ENCODE measurements at places on chromosomes 12 and 14. TPM values are rescaled to one million over a fixed set of nuclear protein-coding genes. Genes with fewer than 3 reads are reported as not detected.
A peak's percentile ranks its signal among the peaks of the same experiment; 100 is the strongest.

SLC6A15 gene
- total RNA-seq: 23.4 TPM

IAPP gene
- total RNA-seq: not detected

UBC gene
- 1,269 TPM for total RNA-seq

MSI1 gene
- total RNA-seq: 0.35 TPM

DNA sequence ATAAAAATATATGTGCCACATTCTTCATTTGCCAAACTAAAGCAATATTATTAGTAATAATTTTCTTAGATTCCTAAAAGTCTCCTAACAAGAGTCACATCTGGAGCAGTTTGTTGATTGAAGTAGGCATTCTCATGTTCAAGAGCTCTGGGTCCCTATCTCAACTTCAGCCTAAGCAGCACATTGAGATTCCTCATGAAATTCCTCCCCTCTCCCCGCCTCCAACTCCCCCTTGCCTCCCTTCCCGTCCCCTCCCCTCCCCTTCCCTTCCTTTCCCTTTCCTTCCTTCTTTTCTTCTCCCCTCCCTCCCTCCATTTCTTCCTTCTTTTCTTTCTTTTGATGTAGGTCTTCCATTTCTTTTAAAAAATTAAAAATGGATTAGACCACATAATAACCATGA is 48.7 kb upstream of the NAV3 start:
- no peak for DNase-seq

DNA sequence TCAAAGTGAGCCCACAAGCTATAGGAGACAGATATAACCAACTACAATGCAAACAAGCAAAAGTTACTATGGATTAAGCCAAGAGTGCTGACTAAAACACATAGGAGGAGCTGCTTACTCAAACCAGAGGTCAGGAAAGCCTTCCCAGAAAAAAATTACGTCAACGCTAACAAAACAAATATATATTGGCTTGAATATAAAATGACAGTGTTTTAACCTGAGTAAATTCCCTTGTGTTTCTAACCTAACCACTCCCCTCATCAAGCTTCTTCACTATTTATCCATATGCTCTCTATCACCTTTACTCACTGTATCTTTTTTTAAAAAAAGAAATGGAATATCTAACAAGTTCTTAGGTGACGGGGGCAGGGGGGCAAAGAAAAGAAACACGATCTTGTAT is 115.9 kb downstream of the MED13L start:
- DNase-seq: peak; percentile 35

DNA sequence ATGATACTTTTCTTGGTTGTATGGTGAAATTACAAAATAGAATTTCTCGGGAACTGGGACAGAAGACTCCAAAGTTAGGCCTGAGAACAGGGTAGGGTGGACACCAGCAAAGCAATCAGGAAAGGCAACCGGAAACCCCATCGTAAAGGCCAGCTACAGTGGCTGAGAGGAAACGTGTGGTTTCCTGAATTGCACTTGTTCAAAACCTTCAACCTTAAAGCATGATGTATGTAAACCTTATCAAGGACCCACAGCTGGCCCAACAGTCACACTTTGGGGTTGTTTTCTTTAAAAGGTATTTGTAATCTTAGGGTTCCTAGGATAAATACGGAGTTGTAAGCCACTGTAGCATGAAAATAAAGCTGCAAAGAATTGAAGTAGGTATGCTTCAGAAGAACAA is 2.2 kb upstream of the PTGDR start:
- no peak for DNase-seq

PPP4R4 gene
- 3.8 TPM for total RNA-seq

KLHDC2 gene
- 41.2 TPM for total RNA-seq

NCAPD2 gene
- 187 TPM for total RNA-seq

DNA sequence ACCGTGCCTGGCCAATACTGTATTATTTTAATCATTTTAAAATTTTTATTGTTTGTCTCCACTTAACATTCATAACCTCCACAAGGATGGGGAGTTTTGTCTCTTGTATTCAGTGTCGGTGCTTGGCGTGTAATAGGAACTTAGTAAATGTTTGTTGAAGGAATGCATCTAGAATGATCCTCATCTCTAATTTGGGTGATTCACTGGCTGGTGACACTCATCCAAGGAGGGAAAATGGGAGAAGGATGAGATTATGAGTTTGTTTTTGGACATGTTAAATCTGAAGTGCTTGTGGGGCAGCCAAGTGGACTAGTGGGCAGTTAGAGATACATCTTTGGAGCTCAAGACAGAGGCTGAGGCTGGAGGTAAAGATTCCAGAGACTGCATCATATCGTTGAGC is 5.1 kb downstream of the KLC1 start:
- no peak for DNase-seq

DNA sequence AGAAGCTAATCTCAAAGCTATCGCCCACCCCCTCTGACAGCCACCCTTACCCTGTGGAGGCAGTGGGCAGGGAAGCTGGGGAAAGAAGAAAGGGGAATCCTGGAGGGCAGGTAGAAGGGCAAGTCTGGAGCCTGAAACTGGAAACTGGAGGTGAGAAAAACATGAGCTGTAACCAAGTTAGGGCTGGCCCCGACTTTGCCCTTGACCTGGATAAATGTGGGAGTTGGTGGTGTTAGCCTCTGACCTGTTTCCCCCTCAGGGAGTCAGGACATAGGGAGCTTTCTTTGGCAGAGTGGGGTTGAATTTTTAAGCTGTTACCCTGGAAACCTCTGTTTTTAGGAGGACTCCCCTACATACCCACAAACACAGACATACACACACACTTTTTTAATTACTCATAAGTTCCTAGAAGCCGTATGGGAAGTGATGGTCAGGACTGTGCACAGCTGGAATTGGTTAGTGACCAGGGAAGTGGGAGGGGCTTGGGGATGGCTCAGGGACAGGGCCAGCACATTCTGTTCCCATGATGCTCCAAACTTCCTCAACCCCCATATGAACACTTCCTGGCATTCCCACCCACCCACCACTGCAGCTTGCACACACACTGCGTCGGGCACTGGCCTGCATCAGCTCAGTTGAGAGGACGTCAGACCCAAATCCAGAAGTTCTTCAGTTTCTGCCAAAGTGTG is 5.0 kb upstream of the MMP19 start:
- peak; percentile 88 for DNase-seq

All from H4 (cell line).